ENCODE measurements at places on chromosomes 16 and 17.

- DNase-seq = no peak
Observed at GRCh38 chr16:87276924-87277323, 40.3 kb downstream of the C16orf95 start.

DNA sequence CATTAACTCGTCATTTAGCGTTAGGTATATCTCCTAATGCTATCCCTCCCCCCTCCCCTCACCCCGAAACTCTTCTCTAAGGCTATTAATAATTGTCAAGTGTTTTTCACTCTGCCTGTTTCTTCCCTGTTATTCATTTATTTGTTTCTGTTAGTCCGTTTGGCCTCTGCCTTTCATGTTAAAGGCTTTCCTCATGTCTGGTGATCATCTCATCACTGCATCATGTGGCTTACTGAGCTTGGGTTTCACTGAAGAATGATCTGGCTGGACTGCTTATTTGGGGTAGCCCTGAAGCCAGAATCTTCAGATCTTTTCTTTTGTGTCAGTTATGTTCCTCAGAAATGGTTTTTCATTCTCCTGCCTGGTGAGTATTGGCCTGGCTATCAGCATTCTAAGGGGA is 9.5 kb downstream of the UTP4 start:
- no peak for DNase-seq

DNA sequence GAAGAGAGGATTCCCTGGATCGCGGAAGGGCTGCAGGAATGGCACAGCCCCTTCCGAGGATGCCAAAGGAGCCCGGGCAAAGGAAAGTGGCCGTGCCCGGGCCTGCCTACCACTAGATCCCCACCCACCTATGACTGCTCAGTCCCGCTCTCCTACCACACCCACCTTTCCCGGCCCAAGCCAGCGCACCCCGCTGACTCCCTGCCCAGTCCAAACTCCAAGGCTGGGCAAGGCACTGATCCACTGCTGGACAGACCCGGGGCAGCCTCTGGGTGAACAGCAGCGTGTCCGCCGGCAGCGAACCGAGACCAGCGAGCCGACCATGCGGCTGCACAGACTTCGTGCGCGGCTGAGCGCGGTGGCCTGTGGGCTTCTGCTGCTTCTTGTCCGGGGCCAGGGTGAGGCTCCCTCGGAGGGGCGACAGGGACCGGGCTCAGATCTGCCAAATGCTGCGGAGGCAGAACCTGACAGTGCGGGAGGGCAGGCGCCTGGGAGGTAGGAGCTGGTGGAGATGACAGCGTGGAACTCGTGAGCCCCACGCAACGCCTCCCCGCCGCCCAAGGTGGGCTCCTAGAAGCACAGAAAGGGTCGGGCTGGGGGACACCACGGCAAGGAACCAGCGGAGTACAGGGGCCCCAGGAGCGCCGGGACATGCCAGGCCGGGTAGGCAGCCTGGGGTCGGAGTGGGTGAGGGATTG is at the start of gene CES2:
CES2 (plus strand) TSS at position 203 of the 698 bp plus-strand sequence; CDS start at position 323, 120 bp downstream.
- peak; percentile 83 for DNase-seq

- no peak for DNase-seq
Observed at GRCh38 chr16:84690088-84690819, 9.5 kb upstream of the USP10 start.

DNA sequence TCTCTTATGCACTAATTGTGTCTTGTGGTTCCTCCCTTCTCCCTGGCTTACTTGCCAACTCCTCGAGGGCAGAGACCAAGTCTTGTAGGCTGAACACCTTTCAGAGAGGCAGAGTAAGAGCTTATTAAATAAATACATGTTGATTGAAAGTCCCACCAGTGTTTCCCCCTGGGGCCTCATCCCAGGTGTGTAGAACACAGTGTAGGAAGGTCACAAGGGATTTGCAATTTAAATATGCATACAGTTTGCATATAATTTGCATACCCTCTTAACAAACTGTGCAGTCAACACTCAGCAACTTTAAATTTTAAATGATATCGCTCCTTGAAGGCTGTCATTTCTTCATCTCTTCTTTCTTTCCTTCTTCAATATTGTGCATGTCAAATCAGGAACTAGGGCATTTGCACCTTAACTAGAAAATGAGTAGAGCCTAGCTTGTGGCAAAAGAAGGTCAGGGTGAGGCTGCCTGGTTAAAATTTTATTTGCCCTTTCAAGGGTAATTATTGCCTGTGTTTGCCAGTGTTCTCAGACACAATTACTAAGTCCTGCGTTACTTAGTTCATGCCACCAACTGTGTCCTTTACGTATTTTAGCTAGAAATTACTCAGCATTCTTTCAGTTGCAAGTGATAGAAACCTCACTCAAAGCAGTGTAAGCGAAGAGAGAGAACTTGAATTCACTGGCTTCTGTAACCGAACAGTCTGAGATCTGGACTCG is 465.7 kb downstream of the HAPSTR1 start:
- no peak for DNase-seq

DNA sequence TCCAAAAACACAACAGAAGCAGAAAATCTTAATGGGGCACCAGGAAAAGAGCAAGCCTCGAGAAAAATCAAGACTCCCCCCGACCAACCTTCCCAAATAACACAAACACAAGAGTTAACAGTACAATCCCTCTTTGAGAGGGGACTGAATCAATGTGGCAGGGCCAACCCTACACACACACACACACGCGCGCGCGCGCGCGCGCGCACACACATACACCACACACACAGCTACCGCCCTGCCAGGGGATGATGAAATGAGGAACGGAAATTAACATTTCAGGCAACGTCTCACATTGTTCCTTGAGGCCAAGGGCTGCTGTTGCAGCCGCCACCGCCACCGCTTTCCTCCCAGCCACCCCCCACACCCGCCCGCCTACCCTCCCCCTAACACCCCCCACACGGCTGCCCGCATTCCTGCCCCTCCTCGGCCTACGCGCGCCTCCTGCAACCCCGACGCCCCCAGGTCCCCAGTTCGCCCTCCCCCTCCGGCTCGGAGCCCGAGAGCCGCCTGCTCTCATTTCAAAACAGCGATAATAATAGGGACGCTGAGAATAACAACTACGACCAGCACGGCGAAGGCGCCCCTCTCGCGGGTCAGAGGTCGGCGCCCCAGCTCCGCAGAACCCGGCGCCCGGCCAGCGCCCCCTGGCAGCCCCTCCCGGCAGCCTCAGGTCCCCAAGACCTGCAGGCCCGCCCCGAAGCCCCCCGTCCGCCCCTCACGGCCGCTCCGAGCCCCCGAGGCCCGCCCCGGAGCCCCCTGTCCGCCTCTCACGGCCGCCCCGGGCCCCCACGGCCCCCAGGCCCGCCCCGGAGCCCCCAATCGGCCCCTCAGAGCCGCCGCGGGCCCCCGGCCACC is 1.1 kb downstream of the ANKRD11 start:
- DNase-seq = peak; percentile 84

GRCh38 chr17:69607162-69607834 is 192.8 kb downstream of the MAP2K6 start:
- peak; percentile 74 for DNase-seq
